Fibroblast of skin of left quadriceps (primary cell): ENCODE measurements at places on chromosomes 6 and 20.

GRCh38 chr20:41425180-41425884, 58.7 kb upstream of the EMILIN3 start:
- no peak for DNase-seq

DNA sequence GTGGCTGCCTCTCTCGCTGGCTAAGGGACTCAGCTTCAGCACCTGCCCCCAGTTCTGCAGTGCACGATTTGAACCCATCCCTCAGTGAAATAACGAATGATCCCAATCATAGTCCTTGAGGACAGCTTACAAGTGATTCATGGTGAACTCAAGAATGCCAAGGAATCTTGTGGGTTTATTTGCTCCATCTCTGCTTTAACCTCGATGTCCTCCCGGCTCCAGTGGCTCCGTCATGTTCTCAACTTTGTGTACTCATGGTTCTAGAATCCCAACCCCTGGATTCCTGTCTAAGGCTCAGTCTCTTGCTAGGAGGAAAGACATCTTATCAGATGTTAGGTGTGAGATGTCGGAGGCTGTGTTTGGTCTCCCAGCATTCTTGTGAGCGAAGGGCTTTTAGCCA, 29.0 kb upstream of the GTSF1L start:
- no peak for DNase-seq

DNA sequence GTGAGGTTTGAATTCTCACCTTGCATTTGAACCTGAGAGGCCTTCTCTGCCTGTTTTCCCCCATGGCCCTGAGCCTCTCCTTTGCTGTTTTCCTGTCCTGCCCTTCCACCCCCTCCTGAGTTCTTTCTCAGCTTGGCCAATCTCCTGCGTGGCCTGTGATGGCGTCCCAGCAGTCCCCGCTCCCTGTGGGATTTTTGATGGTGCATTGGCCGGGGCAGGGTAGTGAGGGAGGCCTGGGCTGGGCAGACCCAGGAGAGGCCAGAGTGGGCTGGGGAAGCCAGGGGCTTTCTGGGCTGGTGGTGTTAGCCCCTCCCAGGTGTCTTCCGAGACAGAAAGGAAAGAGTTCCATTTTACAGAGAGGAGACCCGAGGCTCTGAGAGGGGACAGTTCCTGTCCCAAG, 6.3 kb downstream of the CEBPB start:
- DNase-seq = no peak

- DNase-seq = no peak
These were observed 28.9 kb downstream of the VEGFA start for GRCh38 chr6:43798688-43799444.

DNA sequence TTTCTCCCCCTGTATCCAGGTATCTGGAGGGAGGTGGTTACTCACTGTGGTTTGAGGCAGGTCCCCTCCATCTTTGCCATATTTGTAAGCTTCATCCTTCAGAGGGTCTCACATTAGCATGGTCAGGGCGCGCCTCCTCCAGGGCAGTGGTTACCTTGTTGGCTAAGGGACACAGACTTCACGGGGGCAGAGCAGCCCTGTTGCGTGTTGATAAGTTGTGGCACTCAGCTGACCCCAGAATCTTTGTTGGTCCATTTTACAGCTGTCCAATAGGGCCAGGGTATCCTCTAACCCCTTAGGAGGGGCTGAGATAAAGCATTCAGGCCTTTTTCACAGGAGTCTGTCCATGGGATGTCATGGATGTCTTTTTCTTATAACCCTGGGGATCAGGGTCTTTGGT, 89.5 kb upstream of the RNF24 start:
- no peak for DNase-seq

DNA sequence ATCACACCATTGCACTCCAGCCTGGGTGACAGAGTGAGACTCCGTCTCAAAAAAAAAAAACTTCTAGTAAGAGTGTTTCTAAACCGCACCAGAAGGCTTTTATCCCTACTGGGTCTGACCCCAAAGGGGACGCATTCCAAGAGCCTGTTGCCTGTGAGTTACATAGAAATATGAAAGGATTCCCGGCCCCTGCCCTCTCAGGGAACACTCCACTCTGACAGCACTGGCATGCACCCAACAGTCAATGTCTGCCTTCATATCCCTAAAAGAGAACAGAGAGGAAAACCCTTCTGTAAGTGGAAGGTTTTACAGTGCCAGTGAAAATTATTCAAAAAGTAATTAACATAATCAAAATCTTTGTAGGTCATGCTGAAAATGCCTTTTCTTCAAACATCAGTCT, 117.1 kb upstream of the PTPRT start:
- no peak for DNase-seq

GRCh38 chr6:143973097-143973966, 34.7 kb downstream of the PLAGL1 start:
- DNase-seq = no peak

DNA sequence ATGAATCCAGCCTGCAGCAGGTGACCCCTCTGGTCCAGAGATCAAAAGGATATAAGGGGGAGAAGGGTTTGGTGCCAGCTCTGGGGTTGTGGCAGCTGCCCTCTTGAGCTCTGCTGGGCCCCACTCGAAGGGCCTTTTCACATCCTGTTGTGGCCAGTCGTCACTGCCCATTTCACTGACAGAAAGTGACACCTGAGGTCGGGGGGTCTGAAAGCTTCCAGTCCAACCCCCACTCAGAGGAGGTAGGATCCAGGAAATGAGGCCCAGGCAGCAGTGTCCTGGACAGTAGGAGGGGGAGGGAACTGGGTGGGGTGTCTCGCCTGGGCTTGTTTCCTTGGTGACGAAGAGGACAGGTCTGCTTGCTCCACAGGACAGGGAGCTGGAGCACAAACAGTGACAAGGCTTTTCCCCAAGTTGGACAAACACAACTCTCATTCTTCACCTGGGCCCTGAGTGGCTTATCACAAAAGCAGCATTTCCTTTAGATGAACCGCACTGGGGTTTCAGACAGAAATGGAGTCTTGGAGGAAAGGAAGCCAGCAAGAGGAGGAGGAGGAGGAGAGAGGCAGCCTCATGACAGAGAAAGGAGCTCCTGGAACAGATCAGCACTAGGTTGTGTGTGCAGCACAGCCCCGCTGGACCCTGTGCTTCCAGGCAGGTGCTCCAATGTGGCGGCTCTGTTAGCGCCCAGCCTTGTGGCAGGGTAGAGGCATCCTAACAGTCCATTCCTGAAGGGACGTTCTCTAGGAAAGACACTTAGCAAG, 11.0 kb downstream of the FRS3 start:
- no peak for DNase-seq

DNA sequence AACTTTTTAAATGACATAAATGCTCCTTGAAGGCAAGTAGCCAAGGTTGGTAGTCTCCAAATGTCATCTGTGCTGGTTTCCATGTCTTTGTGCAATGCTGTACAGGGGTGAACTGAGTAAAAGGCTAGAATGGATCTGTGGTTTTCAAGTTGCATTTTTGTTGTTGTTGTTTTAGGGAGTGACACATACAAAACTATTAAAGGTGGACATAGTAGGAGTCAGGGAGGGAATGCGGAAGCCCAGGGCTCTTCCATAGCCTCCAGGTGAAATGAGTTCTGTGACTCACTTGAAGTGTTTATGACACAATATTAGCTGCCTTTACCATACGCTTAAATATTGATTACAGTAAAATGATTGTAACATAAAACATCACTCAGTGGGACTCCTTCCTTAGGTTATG, 22.5 kb upstream of the QKI start:
- DNase-seq = no peak

GRCh38 chr6:41720262-41720620, 15.2 kb downstream of the TFEB start:
- no peak for DNase-seq

- no peak for DNase-seq
These were observed 5.6 kb downstream of the TAGAP start for GRCh38 chr6:159038914-159039884.

- DNase-seq = no peak
These were observed 34.9 kb upstream of the MAN1A1 start for GRCh38 chr6:119384444-119384843.

DNA sequence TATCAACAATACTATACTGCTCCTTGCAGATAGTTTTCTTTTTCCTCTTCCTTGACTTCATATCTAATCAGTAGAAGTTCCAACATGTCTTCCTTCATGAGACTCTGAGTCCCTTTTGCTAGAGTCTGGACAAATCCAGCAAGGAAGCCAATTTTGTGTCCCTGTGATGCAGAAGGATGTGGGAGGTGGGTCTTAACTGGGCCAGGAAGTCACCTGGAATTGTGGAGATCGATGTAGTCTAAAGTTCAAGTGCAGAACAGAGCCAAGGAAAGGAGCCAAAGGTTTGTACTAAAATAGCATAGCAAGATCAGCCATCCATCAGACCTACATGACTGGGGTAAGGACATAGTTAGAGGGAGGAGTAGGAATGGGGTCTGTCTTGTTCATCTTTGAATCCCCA, 37.6 kb downstream of the SPTLC3 start:
- DNase-seq = no peak

DNA sequence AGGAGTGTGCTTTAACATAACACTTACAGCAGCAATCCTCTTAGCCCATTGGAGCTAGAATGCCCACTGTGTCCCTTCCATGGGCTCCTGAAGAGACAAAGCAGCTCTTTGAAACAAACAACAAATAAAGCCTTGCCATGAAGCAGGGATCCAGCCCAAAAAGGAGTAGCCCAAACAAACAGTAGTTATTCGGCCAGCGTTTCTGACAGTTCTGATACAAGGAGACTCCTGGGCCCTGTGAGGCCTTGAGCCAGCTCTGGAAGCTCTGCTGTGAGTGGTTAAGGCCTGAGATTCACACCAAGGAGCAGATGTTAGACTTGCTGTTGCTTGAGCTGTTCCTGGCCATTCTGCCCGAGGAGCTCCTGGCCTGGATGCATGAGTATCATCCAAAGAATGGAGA, 16.9 kb upstream of the ZSCAN16 start:
- no peak for DNase-seq

GRCh38 chr20:46350201-46350985, 42.1 kb upstream of the CDH22 start:
- peak; percentile 60 for DNase-seq

DNA sequence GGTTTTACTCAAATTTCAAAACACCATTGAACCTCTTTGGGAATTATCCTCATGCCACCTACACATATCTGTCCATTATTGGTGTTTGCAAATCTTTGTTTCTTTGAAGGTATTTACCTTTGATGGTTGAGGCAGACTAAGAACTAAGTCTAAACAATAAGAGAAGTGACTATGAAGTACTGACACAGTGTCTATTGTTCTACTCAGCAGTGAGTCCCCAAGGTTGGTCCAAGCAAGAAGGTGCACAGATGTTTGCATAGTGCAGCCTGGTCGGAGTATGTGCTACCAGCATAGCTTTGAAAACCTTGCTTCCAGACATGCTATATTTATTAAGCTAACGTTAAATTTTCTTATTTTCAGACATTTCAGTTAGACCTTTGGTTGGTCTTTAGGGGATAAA, 19.5 kb downstream of the LRRC1 start:
- no peak for DNase-seq

- DNase-seq = no peak
These were observed 59.3 kb downstream of the BCKDHB start for GRCh38 chr6:80165819-80166218.

DNA sequence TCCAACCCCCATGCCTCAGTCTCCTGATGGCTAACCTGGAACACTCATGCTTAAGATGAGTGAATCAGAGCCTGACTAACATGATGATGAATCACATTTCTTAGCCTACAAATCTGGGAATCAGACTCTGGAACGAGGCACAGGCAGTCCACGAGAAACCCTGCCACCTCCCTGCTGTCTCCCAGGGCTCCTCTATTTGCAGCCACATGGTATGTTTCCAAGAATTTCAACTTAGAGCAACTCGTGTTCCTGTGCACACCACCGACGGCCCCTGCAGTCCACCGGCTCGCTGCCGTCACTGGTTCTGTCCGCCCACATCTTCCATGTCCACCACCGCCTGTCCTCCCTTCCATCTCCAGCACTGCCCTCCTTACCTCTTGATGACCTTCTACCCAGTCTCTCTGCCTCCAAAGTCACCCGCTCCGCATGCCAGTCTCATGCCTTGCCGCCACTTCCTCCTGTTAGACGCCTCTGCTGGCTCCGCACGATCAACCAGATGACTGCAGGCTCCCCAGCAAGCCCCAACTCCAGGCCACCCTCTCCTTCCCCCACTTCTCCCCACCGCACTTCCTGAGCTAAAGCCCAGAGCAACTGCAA, 87.6 kb downstream of the AGPAT4 start:
- no peak for DNase-seq

- peak; percentile 22 for DNase-seq
These were observed at the start of gene BFSP1 for GRCh38 chr20:17530716-17531664. BFSP1 (minus strand) TSS chr20:17531379; CDS start chr20:17531329, 50 bp downstream.

DNA sequence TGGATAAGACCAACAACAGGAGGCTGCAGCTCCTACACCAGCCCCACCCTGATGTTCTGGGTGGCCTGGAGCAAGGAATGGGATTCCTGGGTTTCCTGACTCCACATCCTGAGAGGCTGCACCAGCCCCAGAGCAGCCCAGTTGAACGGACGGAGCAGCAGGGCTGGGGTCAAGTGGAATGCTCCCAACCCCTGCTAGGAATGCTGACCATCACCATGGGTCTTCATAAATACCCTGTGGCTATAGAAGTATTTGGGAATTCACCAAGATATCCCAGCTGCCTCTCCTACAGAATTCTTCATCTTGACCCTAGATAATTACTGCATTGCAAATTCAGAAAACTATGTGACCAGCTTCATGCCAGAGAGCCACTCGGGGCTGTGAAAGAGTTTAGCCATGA, 180.3 kb downstream of the THBS2 start:
- peak; percentile 63 for DNase-seq

DNA sequence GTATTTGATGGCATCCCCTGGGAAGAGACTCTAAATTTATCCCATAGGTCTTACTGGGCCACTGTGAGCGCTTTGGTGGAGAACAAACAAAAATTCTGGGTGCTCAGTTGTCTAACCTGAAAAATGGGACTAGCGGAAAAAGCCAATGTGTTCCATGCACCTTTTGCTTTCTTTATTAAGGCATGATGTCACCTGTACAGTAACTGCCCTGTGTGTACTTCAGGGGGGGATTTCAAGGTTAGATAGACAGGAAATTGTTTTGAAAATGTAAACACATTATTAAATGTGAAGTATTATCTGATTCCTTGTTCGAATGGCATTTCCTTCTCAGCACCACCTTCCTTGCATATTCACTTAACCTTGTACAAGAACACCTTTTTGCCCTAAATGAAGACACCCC, 1.2 kb upstream of the EDN1 start:
- DNase-seq = no peak

DNA sequence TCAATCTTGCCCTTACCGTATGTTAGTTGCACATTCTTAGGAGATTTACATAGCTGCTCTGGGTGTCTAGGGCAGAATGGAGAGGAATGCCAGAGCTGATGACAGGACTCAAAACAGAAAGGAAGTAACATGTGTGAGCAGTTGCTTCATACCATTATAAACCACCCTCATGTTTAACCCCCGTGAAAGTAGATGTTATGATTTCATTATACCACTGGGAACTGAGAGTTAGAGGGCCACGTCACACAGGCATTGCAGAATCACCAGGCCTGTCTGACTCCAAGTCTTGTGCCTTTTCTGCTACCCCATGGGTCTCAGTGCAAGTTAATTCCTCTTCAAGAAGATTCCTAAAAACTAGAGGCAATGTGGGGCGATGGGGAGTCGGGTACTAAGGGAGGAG, 23.5 kb upstream of the SIM1 start:
- peak; percentile 51 for DNase-seq
